ENCODE measurements at places on chromosomes 7 and 10. TPM values are rescaled to one million over a fixed set of nuclear protein-coding genes. Genes with fewer than 3 reads are reported as not detected.

The HIF1AN gene
- 9.8 TPM for total RNA-seq

DNA sequence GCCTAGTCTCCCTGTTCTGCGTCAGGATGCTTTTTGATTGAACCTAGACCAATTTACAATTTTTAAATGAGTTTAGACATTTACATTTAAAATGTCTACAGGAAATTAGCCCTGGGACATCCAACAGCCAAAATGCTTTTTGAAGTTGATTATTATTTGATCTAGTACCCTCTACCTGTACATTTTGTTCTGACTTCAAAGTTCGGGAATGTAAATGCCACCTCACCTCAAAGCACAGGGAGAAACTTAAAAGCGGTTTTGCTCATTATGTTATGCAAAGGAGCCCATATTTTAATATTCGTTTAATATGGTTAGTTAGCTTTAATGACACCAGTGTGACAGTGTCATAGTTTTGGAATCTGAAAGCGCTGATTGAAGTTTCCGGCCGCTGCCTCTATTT, 80.1 kb upstream of the FAM204A start:
- H3K27me3 ChIP-seq: no peaks in the 10 kb centered on the region
- H3K4me3 ChIP-seq: no peak overlapping the region

- no peak overlapping the region for H3K4me3 ChIP-seq
- no peak for DNase-seq
- H3K4me1 ChIP-seq: peaks cover 46% of the 10 kb centered on the region
- no peaks in the 10 kb centered on the region for H3K27me3 ChIP-seq
Observed at GRCh38 chr10:110355922-110356627, 51.4 kb upstream of the SMNDC1 start.

- no peak for DNase-seq
- no peaks in the 10 kb centered on the region for H3K4me1 ChIP-seq
- no peak overlapping the region for H3K27ac ChIP-seq
- peaks cover 48% of the 10 kb centered on the region for H3K27me3 ChIP-seq
- H3K4me3 ChIP-seq: no peak overlapping the region
- H3K36me3 ChIP-seq: no peaks in the 10 kb centered on the region
Observed at GRCh38 chr10:45377321-45377720, 3.3 kb downstream of the ALOX5 start.

DNA sequence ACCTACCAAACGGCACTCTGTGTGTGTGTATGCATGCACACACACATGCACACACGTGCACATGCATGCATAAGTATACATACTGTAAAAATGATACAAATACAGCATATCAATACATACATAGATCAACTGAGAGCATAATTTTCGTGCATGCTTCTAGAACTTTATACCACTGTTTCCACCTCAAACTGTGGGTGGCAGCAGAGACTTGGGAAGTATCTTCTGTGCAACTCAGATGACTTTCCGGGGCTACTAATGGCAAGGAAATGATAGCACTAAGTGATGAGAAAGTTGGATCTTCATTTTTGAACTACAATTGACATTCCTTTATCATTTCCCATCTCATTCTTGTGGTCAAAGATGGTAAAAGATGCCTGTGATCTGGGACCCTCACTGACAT, 570.7 kb downstream of the REEP3 start:
- DNase-seq: peak; percentile 2
- H3K4me1 ChIP-seq: no peaks in the 10 kb centered on the region
- H3K27me3 ChIP-seq: no peaks in the 10 kb centered on the region

DNA sequence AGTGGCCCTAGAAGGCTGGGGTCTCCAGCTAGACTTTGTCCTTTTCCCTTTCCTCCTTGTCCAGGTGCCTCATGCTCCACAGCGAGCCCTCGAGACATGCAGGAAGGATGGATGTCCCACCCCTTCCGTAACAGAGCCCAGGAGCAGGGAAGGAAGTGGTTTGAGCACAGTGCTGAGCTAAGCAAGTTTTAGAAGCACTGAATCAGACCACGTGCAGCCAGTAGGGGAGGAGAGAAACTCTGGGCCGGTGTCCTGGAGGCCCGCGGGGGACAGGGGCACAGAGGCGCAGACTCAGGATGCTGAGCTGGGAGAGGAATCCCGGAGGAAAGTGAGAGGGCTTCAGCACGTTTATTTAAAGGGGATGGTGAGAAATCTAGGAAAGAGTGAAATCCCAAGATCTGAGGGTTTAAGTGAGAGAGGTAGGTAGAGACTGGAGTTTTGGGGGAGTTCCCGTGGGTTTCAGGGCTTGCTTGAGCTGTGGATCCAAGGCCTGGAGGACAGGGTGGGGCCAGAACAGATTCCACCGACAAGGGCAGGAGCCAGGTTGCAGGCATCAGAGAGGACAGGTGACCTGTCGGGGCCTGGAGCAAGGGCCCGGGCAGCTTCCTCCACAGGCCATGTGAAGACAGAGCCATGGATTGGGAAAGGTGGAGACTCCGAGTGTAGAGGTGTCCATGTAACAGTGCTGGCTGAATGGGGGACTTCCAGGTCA, 4.4 kb upstream of the IRF5 start:
- no peak for DNase-seq
- peaks cover 27% of the 10 kb centered on the region for H3K27me3 ChIP-seq
- H3K36me3 ChIP-seq: no peaks in the 10 kb centered on the region

DNA sequence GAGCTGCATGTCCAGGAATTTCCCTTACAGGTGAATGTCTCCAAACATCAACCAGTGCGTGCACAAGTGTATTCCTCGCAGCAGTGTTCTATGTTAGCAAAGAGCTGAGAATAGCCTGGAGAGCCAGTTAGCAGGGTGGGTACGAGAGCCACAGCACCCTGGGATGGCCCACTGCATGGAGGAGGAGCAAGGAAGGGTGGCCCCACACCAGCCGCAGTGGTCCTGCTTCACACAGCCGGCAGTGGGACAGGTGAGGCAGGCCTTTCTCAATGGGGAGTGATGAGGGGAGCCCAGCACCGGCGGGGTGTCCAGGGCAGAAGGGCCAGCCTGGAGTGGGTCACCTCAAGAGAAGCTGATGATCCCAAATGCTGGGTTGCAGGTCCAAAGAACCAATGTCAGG, 240.7 kb downstream of the TCERG1L start:
- no peak for DNase-seq
- H3K27ac ChIP-seq: no peak overlapping the region
- no peaks in the 10 kb centered on the region for H3K36me3 ChIP-seq

DNA sequence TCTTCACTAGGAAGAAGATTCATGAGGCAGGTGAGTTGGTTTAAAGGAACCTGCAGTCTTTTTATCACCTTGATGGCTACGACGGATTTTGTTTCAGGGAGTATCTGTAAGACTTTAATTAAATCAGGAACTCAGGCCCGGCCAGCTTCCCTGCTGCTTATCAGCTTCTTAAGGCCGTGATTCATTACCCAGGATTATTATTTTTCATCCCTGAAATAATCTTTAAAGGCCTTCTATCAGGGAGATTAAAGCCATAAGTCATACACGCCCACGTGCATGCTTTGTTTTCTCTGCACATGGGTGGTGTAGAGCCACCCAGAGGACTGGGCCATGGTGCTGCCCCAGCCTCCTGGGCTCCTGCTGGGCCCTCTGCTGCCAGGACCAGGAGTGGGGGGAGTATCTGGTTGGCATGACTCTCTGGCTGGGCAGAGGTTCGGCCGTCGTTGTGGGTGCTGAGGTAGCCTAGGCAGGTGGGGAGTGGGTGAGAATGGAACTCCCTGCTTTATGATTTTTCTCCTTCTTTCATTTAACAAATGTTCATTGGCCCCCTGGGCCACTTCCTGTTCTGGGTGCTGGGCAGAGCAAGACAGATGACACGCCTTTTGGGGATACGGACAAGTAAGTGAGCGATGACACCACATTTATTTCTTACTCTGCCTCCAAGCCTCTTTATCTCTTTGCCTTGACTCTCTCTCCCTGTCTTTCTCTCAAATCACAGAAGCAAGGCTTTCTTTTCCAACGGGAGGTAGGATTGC, 39.0 kb upstream of the PCBD1 start:
- no peak overlapping the region for H3K4me3 ChIP-seq
- peak; percentile 26 for DNase-seq
- no peaks in the 10 kb centered on the region for H3K36me3 ChIP-seq
- no peaks in the 10 kb centered on the region for H3K4me1 ChIP-seq
- no peak overlapping the region for H3K27ac ChIP-seq

DNA sequence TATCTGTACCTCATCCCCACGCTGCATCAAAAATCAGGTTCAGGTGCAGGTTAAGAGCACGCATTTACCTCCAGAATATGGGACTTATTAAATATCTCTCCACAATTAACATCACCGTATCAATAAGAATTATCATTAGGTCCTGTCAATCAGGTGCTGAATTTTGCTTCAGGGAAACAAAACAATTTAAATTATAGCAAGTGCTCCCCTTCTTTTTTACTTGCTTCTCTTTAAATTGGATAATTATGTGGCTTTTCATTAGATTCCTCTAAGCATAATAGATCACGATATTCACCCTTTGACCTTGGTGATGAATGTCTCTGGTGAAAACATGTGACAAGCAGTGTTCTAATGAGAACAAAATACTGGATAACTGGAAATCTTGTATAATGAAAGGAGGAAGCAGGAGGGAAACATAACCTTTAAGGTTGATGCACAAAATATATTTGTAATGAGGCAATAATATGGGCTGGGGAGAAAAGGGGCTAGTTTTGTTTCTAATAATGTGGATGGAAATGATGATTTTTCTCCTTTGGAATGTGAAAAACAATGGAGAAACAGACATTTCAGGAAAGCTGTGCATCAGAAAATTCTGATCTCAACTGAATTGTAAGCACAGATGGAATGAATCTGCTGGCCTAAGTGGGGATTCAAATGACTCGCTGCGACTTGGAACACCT, 166.9 kb downstream of the SNX10 start:
- no peak overlapping the region for H3K4me3 ChIP-seq
- no peaks in the 10 kb centered on the region for H3K36me3 ChIP-seq
- DNase-seq: no peak
- no peaks in the 10 kb centered on the region for H3K4me1 ChIP-seq

- H3K4me1 ChIP-seq: no peaks in the 10 kb centered on the region
- H3K27ac ChIP-seq: no peak overlapping the region
- peaks cover 8% of the 10 kb centered on the region for H3K27me3 ChIP-seq
- no peak for DNase-seq
- no peaks in the 10 kb centered on the region for H3K36me3 ChIP-seq
Observed at GRCh38 chr7:39532832-39533231, 33.4 kb upstream of the YAE1 start.

DNA sequence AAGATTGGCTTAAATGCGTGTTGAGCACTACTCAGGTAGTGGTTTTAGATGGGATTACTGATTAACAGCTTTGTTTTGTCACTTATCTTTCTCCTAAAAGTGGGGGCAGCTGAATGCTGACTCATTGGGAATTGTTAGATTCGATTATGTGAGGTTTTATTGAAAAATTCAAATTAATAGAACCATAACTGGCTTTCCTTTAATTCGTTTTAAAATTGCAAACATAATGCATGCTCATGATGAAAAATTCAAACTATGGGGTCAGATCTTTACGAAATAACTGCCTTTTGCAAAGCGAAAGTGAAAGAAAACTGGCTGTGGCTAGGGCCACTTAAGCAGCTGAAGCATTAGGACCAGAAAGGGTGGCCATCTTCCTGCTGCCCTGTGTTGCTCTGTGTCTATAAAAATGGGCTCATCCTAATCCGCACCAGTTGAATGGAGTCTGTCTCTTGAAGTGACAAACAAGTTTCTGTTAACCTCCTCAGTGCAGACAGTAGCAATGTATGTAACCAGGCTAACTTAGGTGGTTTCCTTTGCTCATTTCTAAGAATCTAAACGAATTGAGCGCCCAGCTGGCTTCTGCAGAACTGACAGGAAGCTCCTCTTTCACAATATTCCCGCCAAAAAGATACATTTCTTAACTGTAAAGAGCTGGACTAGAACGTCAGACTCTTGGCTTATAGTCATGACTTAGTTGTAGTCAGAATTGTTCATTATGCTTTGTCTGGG, 27.8 kb downstream of the DENND10 start:
- DNase-seq: peak; percentile 48
- peaks cover 32% of the 10 kb centered on the region for H3K36me3 ChIP-seq
- peak overlapping the region; percentile 18 for H3K27ac ChIP-seq
- H3K4me1 ChIP-seq: peaks cover 17% of the 10 kb centered on the region

DNA sequence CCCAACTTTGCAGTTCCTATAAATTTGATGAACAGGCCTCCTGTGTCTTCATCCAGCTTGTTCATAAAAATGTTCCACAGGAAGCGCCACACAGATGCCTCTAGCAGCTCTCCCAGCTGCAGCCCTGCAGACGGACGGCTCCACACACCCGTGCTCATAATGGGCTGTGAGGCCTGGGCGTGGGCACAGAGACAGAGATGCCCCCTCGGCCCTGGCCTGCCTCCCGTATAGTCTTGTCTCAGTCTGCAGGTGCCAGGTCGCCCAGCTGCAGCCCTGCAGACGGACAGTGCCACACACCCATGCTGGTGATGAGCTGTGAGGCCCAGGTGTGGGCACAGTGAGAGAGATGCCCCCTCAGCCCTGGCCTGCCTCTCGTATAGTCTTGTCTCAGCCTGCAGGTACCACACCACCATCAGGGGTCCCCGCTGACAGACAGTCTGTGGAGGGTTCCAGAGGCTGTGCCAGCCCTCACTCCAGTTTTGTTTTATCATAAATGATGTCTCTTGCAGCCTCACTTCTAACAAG, 189.9 kb downstream of the TCERG1L start:
- no peaks in the 10 kb centered on the region for H3K4me1 ChIP-seq
- H3K27me3 ChIP-seq: no peaks in the 10 kb centered on the region

- DNase-seq: no peak
- H3K27me3 ChIP-seq: no peaks in the 10 kb centered on the region
- no peaks in the 10 kb centered on the region for H3K4me1 ChIP-seq
Observed at GRCh38 chr10:129494176-129494575, 27.1 kb downstream of the MGMT start.

- H3K27me3 ChIP-seq: peaks cover 49% of the 10 kb centered on the region
- H3K4me1 ChIP-seq: no peaks in the 10 kb centered on the region
- H3K4me3 ChIP-seq: no peak overlapping the region
- DNase-seq: no peak
- H3K27ac ChIP-seq: no peak overlapping the region
Observed at GRCh38 chr10:98039690-98040381, 9.4 kb upstream of the CRTAC1 start.

GRCh38 chr7:118863966-118864365, 639.5 kb downstream of the ANKRD7 start:
- H3K4me1 ChIP-seq: no peaks in the 10 kb centered on the region
- H3K4me3 ChIP-seq: no peak overlapping the region
- H3K27ac ChIP-seq: no peak overlapping the region
- no peaks in the 10 kb centered on the region for H3K27me3 ChIP-seq
- no peak for DNase-seq
- H3K36me3 ChIP-seq: no peaks in the 10 kb centered on the region

All from GM23248 (cell line).